Left ventricle myocardium superior (tissue), 1 donor: ENCODE measurements at places on chromosomes 6 and 20. TPM values are rescaled to one million over a fixed set of nuclear protein-coding genes. Genes with fewer than 3 reads are reported as not detected.

Gene TSBP1
- total RNA-seq, result not detected

Gene CGA
- total RNA-seq, result 0.59 TPM

Gene CST1
- total RNA-seq, result not detected

Gene HIVEP1
- 13.4 TPM for total RNA-seq

Gene PNPLA1
- not detected for total RNA-seq

Gene MAPK13
- total RNA-seq, result 0.87 TPM

Gene GLP1R
- 11.6 TPM for total RNA-seq

Gene LY6G5C
- total RNA-seq, result 1.8 TPM

Gene PLCG1
- 56.5 TPM for total RNA-seq
